Activated CD8-positive, alpha-beta memory T cell treated with anti-CD3 and anti-CD28 coated beads for 1 hour (primary cell): ENCODE measurements at places on chromosomes 1 and 21.

DNA sequence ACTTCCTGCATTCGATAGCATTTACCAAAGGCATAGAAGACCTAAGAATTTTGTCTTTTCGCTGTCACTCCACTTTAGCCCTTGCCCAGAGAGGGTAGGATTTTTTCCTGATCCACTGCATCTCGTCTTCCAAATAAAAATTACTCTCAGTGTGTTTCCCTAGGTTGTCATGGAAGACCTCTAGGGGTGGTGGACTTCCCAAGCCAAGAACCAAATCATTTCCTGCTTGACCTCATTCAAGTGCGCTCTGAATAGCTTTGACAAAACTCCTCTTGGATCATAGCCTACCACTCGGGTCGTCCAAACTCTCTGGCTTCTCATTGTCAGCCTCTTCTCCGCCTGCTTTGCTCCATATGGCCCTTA is 431 bp upstream of the C1orf52 start:
- DNase-seq = no peak

DNA sequence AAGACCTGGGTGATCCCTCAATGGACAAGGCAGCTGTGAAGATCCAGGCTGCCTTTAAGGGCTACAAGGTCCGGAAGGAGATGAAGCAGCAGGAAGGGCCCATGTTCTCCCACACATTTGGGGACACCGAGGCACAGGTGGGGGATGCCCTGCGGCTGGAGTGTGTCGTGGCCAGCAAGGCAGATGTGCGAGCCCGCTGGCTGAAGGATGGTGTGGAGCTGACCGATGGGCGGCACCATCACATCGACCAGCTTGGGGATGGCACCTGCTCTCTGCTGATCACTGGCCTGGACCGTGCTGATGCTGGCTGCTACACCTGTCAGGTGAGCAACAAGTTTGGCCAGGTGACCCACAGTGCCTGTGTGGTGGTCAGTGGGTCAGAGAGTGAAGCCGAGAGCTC is 85.2 kb downstream of the TRIM11 start:
- DNase-seq = no peak

DNA sequence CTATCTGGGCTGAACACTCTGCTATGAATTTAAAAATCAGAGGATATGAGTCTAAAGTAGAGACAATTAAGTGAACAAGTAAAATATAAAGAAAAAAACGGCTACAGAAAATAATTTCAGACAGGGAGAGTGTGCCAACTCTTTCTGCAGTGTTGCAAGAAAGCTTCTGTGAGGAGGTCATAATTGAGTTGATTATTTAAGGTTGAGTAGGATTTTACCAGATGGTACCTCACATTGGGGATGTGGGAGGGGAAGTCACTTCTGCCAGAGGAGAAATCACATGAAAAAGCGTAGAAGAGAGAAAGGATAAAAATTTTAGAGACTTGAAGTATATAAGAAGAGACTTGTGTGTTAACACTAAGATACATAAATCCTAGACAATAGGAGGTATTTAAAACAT is 238.0 kb upstream of the NCAM2 start:
- no peak for DNase-seq

DNA sequence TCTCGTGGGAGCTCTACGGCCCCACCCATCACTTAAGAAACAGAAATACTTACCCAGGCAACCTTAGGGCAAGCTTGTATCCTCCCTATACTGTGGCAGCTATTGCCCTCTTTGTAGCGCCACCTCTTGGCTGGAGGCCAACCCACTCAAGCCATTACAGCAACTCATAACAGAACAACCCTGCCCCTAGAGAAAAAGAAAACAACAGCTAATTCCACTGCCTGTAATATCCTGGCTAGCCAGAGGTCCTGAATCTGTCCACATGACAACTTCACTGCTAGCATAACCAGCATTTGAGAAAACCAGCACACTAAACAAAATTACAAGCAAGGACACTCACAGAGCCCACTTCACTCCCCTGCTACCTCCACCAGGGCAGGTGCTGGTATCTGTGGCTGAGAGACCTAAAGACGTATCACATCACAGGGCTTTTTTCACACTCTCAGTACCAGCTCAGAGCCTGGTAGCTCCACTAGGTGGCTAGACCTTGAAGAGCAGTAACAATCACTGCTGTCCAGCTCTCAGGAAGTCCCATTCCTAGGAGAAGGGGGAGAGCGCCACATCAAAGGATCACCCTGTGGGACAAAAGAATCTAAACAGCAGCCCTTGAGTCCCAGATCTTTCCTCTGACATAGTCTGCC is 14.5 kb upstream of the MX1 start:
- peak; percentile 23 for DNase-seq

GRCh38 chr21:40060083-40060677 is 192.9 kb downstream of the PCP4 start:
- no peak for DNase-seq
